ENCODE measurements at places on chromosomes 16 and 17. TPM values are rescaled to one million over a fixed set of nuclear protein-coding genes. Genes with fewer than 3 reads are reported as not detected.

GRCh38 chr17:83196366-83196765 is 117.0 kb downstream of the METRNL start:
- H3K4me3 ChIP-seq: no peak overlapping the region

DNA sequence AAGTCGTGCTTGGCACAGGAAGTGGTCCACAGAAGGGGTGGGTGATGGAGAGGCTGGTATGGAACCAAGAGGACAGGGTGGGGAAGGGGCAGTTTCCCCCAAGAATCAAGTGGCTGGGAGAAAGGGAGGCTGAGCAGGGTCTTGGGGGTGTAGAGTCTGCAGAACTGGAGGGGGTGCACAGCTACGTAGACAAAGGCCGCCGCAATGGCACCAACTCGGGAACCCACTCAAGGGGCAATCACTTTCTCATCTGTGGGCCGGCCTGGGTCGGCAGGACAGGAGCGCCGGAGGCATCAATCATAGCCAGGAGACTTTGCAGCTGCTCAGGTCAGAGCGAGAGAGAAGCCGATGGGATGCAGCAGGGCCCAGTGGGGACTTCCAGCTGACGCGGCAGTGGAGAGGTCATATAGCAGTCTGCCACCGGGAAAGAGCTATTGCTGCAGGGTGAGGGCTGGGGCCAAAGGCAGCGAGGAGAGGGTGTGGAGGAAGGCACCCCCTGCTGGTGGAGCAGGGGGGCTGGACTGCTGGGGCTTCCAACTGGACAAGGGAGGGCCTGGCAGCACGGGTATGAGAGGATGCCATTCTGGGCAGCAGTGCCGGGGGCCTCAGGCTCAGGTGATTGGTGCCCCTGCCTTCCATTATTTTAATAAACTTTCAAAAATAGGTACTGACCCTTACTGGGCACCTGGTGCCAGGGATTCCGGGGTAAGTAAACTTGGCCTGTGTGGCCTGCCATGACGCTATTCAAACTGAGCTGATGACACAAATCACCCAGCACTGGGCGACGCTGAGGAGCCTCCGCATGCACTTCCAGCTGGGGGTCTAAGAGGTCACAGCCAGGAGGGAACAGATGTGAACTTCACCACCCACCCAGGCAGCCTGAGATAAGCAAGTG is 52.5 kb upstream of the MTSS2 start:
- no peaks in the 10 kb centered on the region for H3K27me3 ChIP-seq
- H3K27ac ChIP-seq: peak overlapping the region; percentile 93
- DNase-seq: peak; percentile 56
- peaks cover 21% of the 10 kb centered on the region for H3K4me1 ChIP-seq
- no peak overlapping the region for H3K4me3 ChIP-seq

- no peaks in the 10 kb centered on the region for H3K36me3 ChIP-seq
- DNase-seq: no peak
- H3K27me3 ChIP-seq: no peaks in the 10 kb centered on the region
- H3K4me3 ChIP-seq: no peak overlapping the region
- H3K27ac ChIP-seq: peak overlapping the region; percentile 90
Observed at GRCh38 chr16:69724981-69725479, 1.3 kb downstream of the NQO1 start.

AANAT gene
- not detected for total RNA-seq

ASPHD1 gene
- not detected for total RNA-seq

Data from transverse colon (tissue), 4 donors.